ENCODE measurements at places on chromosomes 13 and 19.

- no peak for ATAC-seq
Observed at GRCh38 chr19:15418231-15418578, 583 bp downstream of the AKAP8L start.

DNA sequence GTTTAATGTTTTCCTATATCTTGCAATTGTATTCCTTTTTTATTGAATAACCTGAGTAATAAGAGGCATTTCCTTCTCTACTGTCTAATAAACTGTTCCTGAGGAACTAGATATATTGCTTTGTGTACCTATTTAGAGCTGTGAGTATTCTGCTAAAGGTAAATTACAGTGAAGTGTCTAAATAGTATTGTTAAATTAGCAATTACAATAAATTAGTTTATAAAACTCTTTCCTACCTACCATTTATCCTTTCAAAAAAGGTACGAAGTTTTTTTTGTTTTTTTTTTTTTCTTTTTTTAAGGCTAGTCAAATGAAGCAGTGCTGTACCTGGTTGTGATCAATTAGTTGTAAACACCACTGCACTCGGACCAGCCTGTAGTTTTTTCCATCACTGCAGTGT, 34.8 kb downstream of the TM9SF2 start:
- no peak for ATAC-seq

DNA sequence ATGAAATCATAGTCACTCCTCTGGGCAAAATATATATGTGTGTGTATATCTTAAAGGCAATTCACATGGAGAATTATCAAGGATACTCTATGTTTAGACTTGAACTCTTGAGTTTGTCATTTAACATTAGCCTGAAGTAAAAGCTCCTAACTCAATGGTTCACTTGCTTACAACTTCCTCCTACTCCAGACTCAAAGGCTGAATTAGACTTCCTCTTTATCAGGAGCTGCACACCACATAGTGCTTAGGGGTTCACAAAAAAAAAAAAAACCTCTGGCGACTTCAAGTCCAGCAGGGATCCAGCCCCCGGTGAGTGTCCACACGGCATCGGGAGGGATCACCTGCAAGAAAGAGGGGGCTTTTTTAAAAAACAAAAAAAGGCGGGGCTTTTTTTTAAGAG, 68.2 kb upstream of the LSM14A start:
- no peak for ATAC-seq

- ATAC-seq = peak; percentile 70
Observed at GRCh38 chr13:74070065-74070464, 64.1 kb downstream of the KLF12 start.

DNA sequence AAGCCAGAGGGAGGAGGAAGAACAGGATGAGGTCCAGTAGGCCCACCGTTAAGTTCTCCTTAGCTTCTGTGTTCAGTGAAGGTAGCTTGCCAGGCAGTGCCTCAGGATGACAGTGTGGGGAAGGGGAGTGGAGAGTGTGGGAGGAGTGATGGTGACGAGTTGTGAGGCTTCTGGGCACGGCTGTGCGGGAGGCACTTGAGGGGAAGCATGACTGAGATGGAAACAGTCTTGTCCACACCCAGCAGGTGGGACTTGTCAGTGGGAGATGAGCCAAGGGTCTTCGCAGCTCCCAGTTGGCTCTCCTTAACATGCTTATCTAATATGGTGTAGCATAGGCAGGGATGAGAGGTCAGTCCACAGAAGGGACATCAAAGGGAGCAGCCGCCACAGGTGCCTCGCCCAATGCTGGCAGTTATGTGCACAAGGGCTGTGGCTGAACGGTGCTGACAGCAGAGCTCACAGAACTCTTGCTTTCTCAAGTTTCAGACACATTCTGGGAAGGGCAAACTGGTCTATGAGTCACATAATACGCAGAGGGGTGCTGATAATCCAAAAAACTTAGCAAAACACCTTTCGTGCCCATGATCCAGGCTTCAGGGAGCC, 47.5 kb downstream of the OXGR1 start:
- no peak for ATAC-seq

- ATAC-seq = no peak
Observed at GRCh38 chr13:42363941-42364612, 92.1 kb downstream of the AKAP11 start.

DNA sequence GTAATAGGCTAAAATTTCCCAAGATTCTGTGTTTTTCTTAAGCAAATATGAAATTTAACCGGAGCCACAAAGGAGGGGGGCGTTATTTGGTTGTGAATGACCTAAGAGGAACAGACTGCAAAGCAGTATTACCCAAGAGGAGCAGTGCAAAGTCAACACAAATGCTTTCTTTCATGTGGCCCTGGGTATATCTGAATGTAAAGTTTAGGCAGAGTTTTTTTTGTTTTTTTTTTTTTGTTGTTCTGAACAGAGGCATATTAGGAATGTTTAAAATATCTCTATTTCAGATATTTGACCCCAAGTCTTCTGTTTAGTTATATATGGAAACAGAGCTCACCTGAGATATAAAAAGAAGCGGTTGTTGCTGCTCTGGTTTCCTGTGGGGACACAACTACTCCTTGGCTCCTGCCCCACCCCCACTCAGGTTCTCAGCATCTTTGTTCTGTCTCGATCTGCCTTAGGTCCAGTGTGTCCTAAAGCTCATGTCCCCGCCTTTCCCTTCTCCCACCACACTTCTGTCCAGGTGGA, 220.7 kb downstream of the RFC3 start:
- no peak for ATAC-seq

DNA sequence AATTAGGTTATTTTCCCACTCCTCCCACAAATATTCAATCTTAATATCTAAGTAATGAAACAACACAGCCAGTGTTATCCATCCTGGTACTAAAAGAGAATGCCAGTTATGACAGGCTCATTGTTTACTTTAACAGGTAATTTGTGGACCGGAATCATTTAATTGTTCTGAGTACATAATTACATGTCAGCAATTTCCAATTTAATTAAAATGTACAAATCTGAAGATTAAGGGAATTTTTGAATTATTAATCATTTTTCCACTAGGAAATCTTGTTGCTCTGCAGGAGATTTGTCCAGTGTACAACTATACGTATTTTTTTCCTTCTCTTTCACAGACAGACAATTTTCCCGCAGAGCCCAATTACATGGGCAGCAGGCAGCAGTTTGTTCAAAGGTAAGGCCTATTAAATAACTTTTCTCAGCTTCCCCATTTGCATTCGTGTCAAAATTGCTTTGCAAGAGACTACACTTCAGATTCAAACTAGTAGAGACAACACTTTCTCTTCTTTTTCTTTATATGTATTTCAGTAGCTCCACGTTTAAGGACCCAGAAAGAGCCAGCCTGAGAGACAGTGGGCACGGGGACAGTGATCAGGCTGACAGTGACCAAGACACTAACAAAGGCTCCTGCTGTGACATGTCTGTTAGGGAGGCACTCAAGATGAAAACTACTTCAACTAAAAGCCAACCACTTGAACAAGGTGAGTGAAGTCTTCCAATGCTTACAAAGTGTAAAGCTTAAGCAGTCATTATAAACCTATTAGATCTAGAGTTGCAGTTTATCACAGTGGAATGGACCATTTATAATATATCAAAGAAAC, 34.8 kb downstream of the PCDH17 start:
- ATAC-seq = no peak

DNA sequence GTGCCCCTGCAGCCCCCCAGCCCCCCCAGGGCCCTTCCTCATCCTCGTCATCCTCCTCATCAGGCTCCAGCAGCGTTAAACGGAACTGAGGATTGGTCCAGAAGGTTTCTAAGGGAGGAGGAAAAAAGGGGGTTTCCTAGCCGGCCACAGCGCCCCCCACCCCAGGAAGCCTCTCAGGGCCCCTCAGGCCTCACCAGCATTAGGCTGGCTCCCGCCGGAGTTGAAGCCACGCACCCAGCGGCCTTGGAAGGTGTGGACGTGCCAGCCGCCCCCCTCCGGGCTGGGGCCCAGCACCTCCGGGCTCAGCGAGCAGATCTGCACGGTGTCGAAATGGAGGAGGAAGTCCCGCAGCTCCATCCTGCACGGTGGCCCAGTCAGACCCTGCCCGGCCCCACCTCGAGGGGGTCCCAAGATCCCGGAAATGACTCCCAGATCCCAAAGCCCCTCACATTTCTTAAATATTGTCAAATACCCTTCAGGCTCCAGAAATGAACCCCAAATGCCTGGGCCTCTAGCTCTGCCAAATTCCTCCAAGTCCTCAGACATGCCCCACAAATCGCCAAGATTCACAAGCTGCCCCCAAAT, 6.9 kb downstream of the CAPN12 start:
- ATAC-seq = no peak

DNA sequence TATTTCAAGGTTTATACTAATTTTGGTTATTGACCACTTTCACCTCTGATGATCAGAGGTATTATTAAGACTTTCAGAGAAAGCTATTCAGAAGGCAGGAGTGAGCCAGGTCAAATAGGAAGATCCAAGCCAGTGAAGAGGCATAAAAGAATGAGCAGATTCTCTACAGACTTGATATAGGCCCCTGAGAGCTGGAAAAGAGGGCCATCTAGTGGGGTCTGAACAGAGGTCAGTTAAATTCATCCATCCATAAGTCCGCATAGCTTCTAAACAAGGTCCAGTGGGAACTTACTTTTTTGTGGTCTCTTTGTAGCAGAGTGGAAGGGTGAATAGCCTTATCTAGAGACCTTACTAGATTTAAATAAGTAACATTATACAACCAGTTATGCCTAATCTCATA, 126.6 kb upstream of the UFM1 start:
- no peak for ATAC-seq

DNA sequence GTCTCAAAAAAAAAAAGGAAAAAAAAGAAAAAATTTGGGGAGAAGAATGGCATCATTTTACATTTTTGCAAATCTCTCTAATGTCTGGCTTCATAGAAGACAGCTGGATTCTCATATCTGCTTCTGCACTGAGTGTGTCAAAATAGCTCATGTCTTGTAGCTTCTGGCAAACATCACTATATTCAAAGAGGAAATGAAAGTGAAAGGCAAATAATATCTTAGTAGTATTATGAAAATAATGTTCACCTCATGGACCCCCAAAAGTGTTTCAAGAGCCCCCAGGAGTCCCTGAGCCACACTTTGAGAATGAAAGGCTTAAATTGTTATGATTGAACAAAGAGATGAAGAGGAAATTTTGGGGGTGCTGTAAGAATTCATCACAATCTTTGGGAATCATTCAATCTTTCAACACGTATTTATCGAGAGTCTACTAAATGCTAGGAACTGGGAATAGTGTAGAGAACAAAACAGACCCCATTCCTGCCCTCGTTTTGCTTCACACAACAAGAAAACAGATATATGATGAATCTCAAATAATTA, 1.2 kb upstream of the SLC6A16 start:
- peak; percentile 81 for ATAC-seq

GRCh38 chr19:43464134-43464775, 1.2 kb downstream of the LYPD3 start:
- peak; percentile 61 for ATAC-seq
